CD4-positive, alpha-beta T cell treated with Interleukin-15 for 4 hours (primary cell): ENCODE measurements at places on chromosomes 7 and 10.
A peak's percentile ranks its signal among the peaks of the same experiment; 100 is the strongest.

GRCh38 chr7:112038353-112038752 lies 167.8 kb downstream of the DOCK4 start:
- no peak for DNase-seq

- DNase-seq = no peak
Measured at GRCh38 chr10:131318814-131319213, 7.3 kb upstream of the TCERG1L start.

GRCh38 chr10:58894929-58895328 lies 281.5 kb upstream of the PHYHIPL start:
- DNase-seq = no peak

DNA sequence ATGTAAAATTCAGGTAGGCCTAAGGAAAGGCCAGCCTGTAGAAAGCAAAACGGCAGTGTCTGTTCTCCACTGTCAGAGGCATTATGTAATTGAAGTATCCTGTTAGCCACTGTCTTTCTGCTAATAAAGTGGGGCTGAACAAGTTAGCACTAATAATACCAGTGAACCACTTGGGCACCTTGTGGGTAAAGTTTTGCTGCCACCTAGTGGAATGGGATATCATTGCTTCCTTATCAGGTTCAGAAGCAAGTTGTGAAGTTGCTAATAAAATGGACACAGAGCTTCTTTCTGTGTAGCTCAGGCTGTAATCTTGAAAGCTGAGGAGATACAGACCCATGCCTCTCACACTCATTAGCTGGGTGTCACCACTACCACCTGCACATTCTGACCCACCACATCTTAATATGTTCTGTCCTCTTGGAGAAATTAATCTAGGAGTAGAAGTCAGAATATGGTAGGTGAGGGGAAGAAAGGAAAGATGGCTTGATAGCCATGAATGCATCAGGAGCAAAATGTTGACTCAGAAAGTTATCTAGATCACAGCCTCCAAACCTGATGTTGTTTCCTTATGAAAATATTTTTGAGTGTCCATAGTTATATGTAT lies 175.1 kb downstream of the SEPTIN7 start:
- DNase-seq = peak; percentile 76

DNA sequence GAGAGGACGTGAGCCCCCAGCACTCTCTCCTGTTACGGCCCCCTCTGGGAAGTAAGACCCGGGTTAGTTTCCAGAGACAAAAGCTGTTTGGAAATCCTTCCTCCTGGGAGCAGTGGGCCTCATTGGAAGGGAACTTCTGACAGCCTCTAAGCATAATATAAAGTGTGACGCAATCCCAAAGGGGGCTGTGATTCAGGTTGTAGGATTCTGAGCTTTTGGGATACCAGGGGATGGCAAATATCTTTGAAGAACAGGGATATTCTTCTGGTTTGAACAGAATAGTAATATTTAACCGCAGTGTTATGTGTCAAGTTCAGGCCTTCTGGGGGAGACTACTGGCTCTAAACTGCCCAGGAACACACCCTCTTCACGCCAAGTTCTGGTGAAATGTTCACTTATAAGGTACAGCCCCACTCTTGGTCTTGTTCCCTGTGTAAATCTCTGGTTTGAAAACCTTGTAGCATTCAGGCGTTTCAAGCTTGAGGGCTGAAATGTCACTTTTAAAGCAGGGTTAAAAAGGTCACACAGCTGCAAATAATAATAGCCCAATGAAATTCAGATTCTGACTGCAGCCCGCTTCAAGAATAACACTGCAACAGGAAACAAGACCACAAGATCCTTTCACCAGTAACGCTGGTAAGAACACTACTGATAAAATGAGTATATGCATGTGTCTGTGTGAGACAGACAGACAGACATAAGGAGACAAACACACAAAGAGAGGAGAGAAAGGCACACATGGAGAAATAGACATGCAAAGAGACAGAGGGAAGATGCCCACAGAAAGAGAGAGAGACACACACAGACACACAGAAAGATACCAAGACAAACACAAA lies 69.0 kb downstream of the CREB5 start:
- DNase-seq = no peak

GRCh38 chr7:1297017-1297960 lies 64.6 kb downstream of the UNCX start:
- DNase-seq = no peak

DNA sequence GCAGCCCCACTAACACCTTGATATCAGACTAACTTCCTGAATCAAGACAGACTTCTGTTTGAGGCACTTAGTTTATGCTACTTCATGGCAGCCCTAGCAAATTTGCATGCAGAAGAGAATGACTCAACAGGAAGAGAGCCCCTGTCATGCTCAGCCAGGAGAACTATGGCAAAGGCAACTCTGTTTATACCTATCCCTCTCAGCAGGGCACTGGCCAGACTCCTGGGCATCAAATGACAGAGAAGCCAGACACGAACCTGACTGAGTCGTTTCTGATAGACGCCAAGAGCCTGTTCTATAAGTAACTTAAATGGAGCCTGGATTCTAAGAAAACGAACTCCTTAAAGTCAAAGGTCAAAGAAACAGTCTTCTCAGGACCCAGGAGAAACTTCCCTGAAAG lies 50.9 kb upstream of the UNC5B start:
- no peak for DNase-seq

DNA sequence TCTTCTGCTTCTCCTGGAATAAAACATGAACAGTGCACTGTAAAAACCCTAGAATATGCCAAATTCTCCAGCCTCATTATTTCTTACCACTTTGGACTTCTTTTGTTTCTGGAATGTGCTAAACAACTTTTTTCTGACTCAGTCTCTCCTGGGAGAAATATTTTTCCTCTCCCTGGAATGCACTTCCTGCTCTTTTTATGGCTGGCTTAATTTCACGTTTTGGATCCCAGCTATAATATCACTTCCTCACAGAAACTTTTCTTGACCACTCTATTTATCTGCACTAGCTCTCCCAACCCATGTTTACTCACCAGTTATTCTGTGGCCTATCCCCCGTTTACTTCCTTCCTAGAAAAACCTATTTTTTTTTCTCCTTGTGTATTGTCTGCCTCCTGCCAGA lies 26.7 kb downstream of the ABCB5 start:
- no peak for DNase-seq

DNA sequence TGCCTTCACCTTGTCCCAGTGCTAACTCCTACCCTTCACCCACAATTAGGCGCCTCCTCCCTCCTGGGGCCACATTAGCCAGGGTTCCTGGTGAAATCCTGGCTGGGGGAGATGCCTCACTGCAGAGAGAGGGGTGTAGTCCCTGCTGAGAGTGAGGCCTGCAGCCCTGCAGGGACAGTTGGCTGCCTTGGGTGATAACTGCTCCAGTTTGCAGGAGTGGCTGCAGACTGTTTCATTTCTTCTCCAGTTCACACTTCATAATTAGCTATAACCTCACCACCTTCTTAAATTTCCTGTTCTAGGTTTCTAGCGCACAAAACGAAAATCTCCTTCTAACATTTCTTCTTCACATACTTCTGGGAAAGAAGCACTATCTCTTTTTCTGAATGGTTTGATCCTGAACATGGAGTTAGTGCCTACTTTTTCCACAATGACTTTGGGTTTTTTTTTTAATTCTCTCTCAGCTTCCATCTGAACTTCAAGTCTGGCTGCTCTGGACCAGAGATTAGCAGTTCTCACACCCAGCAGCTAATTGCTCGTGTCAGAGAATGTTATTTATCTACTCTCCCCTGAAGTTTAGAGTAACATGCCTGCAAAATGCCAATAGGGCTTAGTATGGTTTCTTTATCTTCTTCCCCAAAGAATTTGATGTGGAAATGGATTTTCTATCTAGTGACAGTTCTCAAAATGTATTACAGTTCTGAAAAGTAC lies 15.5 kb upstream of the JAZF1 start:
- no peak for DNase-seq

DNA sequence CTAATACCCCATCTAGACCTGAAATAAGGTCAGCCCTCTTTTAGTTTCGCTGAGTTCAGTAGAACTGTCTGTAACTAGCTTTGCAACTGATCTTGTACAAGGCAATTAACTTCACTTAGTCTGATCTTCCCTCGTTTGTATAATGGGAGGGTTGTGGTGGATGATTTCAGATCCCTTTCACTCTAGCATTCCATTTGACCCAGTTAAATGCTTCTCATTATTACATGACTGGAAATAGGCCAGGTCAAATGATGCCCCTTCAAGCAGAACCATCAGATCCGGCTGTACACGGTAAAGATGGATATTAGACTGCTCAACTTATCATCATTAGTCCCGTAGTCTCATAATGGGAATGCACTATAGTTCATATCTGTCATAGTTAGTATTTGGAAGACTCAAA lies 1009.0 kb downstream of the LRMDA start:
- no peak for DNase-seq

- DNase-seq = no peak
Measured at GRCh38 chr10:49242604-49243003, 54.4 kb upstream of the TMEM273 start.

DNA sequence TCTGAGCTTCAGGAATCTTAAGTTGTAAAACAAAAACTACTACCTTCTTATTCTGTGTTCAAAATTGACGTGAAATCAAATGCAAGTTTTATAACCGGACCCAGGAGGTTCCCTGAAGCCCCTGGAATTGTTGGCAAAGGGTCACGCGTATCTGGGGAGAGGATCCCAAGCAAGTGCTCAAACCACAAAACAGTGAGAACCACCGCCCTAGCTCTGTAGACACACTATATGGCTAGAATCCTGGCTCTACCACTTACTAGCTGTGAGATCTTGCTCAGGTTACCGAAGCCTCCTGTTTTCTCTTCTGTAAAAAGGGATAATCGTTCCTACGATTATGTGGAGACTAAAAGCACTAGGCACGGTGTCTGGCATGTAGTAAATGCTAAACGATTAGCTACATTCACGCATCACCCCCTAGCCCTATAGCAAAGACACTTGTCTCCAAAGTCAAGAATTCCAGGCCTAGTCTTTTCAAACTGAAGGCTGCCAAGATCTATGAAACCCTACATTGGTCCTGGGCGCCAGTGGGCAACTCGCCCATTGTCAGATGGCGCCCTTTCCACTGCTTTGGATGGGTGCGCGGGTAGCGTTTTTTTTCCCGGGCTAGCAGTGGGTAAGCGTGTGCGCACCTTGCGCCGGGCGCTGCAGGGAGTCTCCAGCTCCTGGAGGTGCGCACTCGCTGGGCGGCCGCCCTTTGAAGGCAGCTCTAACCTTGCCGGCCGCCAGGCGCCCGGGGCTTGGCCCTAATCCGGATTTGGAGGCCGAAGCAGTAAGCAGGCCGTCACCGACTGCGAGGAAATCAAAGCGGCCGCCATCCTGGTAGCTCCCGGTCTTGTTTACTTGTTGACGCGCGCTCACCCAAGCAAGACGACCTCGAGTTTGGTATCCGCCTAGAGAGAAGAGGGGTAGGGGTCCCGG lies 11.6 kb upstream of the NKX2-3 start:
- no peak for DNase-seq

DNA sequence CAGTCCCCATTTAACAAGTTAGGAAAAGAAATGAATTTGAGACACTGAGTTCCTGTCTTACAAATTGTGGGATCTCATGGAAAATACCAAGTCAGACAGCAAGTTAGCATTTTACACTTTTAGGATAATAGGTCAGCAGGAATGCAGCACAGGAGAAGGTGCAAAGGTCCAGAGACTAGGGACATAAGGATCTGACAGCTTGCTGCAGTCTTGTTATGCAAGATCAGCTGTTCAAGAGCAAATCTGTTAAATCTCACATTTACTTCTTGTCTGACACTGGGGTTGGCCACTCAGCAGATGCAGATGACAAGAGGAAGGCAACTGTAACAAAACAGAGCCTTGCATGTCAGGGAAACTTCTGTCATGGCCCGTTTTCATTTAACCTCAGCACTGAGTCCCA lies 239.6 kb downstream of the PHF14 start:
- DNase-seq = no peak

GRCh38 chr10:43605850-43606322 lies 352 bp upstream of the ZNF485 start:
- no peak for DNase-seq

GRCh38 chr7:71285571-71286145 lies 153.7 kb downstream of the GALNT17 start:
- DNase-seq = no peak

GRCh38 chr7:120583899-120584586 lies 273.9 kb downstream of the TSPAN12 start:
- DNase-seq = no peak

- DNase-seq = no peak
Measured at GRCh38 chr10:121553511-121554264, 44.6 kb downstream of the FGFR2 start.

- no peak for DNase-seq
Measured at GRCh38 chr7:18700147-18700546, 204.6 kb downstream of the HDAC9 start.

- no peak for DNase-seq
Measured at GRCh38 chr10:78215645-78216044, 182.0 kb downstream of the RPS24 start.

DNA sequence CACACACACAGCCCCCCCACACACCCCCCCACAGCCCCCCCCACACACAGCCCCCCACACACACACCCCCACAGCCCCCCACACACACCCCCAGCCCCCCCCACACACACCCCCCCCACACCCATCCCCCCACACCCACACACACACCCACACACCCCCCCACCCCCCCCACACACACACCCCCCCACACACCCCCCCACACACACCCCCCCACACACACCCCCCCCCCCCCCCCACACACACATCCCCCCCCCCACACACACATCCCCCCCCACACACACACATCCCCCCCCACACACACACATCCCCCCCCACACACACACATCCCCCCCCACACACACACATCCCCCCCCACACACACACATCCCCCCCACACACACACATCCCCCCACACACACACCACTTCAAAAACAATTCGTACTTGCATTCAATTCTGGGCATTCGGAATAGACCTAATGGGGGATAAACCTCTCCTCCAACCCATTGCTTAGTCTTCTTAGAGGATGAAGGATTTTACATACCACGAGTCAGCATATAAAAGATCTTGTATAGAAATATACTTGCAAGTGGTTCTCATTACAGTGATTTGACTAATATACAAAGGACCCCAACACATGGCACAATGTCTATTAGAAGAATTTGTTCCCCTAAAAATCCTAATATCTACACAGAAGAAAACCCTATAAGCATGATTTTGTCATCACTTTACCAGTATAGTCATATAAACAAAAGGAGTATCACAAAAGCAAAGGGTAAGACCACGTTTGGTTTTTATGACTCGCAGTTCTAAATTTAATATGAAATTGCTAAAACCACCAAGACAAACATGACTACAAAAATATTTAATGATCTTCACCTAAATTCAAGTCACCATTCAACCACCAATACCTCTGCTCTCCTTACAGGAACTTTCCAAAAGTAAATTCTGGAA lies 80.9 kb downstream of the DIP2C start:
- no peak for DNase-seq

GRCh38 chr7:158372400-158373342 lies 215.0 kb downstream of the PTPRN2 start:
- no peak for DNase-seq

DNA sequence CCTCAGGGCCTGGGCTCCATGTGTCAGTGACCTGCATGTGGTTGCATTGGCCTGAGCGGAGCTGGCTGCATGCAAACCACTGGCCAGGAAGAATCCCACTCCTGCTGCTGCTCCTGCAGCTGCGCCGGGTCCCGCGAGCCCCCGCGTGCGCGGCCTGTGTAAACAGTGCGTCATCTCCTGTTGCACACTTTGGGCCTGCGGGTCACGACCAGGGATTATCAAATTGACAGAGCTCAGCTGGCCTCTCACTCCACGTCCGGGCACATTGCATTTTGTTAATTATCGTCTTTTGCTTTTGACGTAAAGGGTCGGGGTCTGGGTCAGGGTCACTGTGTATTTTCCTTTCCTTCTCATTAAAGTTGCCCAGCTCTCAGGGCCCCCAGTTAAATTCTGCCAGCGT lies 132.6 kb downstream of the RGS10 start:
- no peak for DNase-seq
